Pancreas (tissue), 10 donors: ENCODE measurements at places on chromosomes 3 and 15.

GRCh38 chr3:59262076-59262498 lies 212.3 kb upstream of the CFAP20DC start:
- H3K27ac ChIP-seq, result no peak overlapping the region
- DNase-seq, result no peak
- H3K4me1 ChIP-seq, result no peaks in the 10 kb centered on the region
- H3K4me3 ChIP-seq, result no peak overlapping the region
- no peaks in the 10 kb centered on the region for H3K27me3 ChIP-seq
- H3K36me3 ChIP-seq, result no peaks in the 10 kb centered on the region

DNA sequence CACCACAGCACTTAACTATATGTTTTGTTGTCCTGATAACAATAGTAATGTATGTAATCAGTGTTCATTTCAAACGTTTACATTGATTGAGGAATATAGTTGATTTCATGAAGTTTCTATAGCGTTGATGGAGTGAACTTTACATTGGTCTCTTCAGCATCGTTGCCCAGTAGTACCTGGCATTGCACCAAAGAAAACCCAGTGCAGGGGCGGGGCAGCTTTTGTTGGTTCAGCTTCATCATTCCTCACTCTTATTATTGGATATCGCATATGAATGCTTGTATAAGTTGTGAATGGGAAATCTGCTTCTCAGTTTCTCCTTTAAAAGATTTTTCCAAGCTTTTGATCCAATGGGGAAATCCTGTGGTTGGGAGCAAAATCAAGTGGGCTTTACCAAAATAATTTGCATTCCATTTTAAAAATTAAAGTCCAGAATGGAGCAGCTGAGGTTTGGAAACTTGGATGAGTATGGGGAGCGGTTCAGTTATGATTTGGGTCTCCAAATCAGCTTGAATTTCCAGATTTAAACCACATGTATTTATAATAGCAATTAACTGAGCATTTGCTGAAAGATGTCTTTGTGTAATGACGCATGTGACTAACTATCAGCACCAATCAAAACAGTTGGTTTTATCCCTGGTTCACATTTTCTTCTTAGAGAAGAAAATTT lies 213.7 kb downstream of the ALCAM start:
- no peaks in the 10 kb centered on the region for H3K36me3 ChIP-seq
- no peak overlapping the region for H3K27ac ChIP-seq
- no peak overlapping the region for H3K4me3 ChIP-seq
- DNase-seq, result no peak
- no peaks in the 10 kb centered on the region for H3K27me3 ChIP-seq

DNA sequence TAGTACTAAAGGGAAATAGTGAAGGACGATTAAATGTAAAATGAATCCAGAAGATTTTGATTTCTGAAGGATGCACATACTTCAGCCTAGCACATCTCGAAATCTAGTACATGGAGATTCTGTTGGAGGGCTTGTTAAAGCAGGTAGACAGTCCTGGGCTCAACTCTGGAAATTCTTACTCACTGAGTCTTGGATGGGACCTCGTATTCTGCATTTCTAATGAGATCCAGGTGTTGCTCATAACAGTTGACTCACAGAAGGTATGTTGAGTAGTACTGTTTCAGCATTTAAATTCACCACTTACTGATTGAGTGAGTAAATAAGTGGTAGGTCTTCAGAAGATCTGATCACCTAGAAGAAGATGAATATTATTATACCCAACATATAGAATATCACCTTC lies 623.4 kb upstream of the SGO1 start:
- no peaks in the 10 kb centered on the region for H3K27me3 ChIP-seq
- H3K4me1 ChIP-seq, result no peaks in the 10 kb centered on the region
- DNase-seq, result no peak
- no peak overlapping the region for H3K4me3 ChIP-seq

- H3K27ac ChIP-seq, result no peak overlapping the region
- H3K27me3 ChIP-seq, result no peaks in the 10 kb centered on the region
- no peaks in the 10 kb centered on the region for H3K4me1 ChIP-seq
- no peak overlapping the region for H3K4me3 ChIP-seq
Measured at GRCh38 chr15:97153356-97153965, 807.0 kb upstream of the ARRDC4 start.
